Aorta (tissue), 5 donors: ENCODE measurements at places on chromosomes 3 and 15.
A peak's percentile ranks its signal among the peaks of the same experiment; 100 is the strongest.

DNA sequence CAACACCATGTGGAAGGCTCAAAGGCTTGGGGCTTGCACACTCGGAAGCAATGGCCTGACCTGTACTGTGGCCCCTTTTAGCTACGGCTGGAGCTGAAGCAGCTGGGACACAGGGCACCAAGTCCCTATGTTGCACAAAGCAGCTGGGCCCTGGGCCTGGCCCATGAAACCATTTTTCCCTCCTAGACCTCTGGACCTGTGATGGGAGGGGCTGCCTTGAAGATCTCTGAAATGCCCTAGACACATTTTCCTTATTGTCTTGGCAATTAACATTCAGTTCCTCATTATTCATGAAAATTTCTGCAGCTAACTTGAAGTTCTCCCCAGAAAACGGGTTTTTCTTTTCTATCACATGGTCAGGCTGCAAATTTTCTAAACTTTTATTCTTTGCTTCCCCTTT, 85.6 kb upstream of the ALDH1A3 start:
- no peak for DNase-seq

DNA sequence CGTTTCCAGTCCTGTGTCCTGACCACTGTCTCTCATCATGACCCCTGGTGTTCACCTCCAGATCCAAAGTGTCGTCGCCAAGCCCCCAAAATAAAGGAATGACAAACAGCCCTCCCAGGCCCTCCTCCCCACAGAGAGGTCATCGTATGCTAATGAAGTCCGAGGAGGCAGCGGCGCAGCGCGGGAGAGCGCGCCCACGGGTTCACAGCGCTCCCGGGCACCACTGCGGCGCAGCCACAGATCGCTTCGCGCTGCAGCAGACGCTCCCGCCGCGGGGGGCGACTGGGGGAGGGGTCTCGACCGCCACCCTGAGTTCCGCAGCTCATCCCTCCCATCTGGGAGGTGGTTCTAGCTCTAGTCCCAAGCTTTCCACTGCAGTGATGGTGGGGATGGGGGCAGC, 1.3 kb downstream of the DGKG start:
- DNase-seq = peak; percentile 51

- DNase-seq = no peak
Measured at GRCh38 chr3:14467814-14468620, 65.6 kb downstream of the SLC6A6 start.

GRCh38 chr3:45066109-45066801, 40.2 kb downstream of the CLEC3B start:
- no peak for DNase-seq

DNA sequence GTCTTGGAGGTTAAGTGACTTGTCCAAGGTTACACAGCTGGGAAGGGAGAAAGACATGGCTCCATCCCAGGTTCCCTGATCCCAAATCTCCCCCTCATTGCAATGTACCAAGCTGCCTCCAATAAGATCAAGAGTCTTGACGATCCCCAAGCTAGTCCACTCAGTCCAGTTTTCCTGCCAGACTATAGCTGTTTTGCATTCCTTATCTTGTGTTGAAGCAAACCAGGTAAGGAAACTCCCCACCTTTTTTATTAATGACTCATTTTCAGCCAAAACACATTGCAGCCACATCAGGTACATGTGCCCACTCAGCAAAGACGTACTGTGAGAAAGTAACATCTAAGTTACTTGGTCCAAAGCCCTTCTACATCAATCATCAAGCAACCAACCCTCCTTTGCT, 41.9 kb downstream of the LIPC start:
- no peak for DNase-seq

DNA sequence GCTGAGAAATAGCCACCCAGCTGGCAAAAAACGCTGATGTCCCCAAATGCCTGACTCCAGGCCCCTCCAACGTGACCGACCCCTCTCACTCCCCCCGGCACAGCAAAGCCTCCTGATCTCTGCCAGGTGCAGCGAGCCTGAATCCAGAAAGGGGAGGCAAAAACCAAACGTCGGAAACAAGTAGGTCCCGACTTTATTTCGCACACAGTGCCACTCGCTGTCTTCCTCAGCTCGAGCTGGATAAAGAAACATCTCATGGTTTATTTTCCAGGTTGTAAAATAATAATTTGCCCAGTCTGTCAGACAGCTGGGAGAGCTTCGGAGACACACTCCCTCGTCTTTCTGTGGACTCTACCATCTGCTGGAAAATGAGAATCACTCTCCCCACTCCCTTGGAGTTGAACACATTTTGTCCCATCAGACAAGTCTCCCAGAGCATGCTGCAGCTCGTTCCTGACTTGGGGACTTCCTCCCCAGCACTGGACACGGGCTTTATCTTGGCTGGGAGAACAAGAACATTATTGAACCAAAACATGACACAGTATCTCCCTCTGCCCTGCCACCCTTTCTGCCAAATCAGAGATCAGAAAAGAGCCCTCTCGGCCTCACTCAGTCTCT, 142.8 kb downstream of the NUP210 start:
- peak; percentile 34 for DNase-seq

DNA sequence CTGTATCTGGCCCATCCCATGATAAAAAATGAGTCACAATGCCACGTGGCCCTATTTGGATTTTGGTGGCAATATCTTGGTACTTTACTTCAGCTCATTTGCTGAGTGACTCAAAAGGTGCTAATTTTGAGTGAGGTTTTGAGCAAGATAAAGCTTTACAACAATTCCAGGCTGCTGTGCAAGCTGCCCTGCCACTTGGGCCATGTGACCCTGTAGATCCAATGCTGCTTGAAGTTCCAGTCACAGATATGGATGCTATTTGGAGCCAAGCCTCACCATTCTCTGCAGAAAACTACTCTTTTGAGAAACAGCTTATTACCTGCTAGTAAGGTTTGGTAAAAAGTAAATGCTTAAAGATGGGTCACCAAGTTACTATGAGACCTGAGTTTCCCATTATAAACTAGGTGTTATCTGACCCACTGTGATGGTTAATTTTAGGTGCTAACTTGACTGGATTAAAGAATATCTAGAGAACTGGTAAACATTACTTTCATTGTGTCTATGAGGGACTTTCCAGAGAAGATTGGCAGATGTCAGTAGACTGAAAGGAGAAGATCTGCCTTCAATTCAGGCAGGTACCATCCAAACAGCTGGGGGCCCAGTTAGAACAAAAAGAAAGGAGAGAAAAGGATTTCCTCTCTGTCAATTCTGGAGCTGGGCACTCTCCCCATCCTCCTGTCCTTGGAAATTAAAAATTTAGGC, 1083.9 kb downstream of the DIPK2A start:
- DNase-seq = no peak

- DNase-seq = no peak
Measured at GRCh38 chr3:101660714-101661113, 16.2 kb downstream of the ZBTB11 start.

GRCh38 chr3:191340966-191341365, 10.6 kb upstream of the UTS2B start:
- no peak for DNase-seq

- DNase-seq = no peak
Measured at GRCh38 chr3:20646425-20646824, 460.4 kb upstream of the SGO1 start.
